ENCODE measurements at places on chromosomes 6 and 20.

GRCh38 chr20:57600320-57601210, 19.7 kb downstream of the ZBP1 start:
- no peak for DNase-seq

DNA sequence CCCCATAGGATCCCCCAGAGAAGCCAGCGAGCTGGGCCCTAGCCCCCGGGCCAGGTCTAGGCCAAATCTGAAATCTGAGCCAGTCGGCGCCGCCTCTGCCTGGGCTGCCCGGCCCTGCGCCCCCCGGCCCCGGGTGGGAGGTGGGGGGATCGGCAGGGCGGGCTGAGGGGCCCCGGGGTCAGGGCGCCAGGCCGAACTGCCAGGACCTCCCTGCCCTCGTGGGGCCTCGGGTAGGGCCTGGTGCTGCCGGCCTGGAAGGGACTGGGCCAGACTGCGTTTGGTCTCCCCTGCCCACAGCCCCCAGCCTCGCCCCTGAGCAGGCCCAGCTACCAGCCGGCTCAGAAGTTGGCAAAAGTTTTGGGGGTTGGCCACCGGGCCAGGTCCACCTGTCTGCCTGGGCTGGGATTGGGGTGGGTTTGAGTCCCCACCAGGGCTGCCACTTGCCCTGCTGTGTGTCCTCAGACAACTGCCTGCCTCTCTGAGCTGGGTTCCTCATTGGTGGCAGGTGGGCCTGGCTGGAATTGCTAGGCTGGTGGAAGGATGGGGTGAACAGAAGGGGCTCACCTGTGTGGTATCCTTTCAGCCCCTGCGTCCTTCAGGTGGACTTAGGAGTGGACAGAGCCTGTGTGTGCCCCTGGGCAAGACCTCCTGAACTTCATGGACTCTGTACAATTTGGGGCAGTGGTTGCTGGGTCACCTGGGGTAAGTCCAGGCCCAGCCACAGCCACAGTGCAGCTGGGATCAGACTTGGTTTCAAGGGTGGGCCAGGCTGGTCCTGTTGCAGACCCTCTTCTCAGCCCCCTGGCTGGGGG, 801 bp downstream of the SRC start:
- no peak for DNase-seq

GRCh38 chr6:4676016-4676415, 100.2 kb upstream of the CDYL start:
- DNase-seq = no peak

GRCh38 chr6:166996406-166996805, 2.8 kb upstream of the CEP43 start:
- no peak for DNase-seq

DNA sequence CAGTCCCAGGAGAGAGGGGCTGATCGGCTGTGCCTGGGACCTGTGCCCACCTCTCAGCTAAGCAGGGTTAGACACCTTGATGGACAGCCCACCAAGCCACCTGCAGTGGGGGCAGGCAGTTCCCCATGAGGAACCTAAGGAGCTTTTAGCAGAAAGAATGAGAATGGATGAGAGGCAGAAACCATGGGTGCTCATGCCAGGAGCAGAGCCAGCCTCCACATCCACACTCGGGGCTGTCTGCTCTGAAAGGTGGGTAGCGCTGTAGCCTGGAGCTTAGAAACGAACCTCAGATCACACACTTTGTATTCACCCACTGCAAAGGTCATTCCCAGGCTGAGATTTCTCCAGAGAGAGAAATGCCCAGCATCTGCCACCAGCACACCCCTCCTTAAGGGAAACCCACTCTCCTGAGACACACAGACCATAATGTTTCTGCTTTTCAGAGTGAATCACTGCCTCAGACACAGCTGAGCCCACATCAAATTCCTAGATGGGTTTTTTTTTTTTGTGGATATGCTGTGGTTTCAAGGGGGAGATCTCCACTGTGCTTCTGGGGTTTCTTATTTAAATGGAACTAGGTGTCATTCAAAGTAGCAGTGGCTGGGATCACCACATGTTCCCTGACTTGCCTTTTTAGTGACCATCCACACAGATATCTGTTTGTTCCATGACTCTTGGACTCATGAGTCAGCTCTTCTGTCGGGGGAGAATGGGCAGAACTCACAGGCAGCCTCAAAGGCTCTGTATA, 218.9 kb downstream of the EYA2 start:
- DNase-seq = no peak

- no peak for DNase-seq
Observed at GRCh38 chr6:137957471-137957870, 90.4 kb downstream of the TNFAIP3 start.

GRCh38 chr6:16669227-16669626, 92.0 kb downstream of the ATXN1 start:
- no peak for DNase-seq

DNA sequence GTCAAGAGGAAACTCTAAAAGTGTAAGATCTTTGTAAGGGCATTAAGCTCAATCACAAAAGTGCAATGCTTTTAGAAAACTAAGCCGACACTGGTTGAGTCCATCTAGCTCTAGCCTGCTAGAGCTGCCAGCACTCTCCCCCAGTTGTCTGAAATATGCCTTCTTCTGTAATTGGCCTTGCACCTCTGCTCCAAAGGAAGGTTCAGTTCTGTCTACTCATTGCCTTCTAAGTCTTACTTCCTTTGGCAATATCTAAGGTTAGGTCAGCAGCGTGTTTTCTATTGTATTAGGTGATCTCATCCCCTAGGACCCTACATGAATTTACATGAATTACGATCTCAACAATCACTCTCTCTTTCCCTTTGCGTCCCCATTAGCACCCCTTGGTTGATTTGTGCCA, 378.6 kb downstream of the CBLN4 start:
- no peak for DNase-seq

- no peak for DNase-seq
Observed at GRCh38 chr20:37560629-37561028, 33.0 kb upstream of the BLCAP start.

GRCh38 chr6:157728183-157728881, 94.7 kb upstream of the SNX9 start:
- DNase-seq = no peak

DNA sequence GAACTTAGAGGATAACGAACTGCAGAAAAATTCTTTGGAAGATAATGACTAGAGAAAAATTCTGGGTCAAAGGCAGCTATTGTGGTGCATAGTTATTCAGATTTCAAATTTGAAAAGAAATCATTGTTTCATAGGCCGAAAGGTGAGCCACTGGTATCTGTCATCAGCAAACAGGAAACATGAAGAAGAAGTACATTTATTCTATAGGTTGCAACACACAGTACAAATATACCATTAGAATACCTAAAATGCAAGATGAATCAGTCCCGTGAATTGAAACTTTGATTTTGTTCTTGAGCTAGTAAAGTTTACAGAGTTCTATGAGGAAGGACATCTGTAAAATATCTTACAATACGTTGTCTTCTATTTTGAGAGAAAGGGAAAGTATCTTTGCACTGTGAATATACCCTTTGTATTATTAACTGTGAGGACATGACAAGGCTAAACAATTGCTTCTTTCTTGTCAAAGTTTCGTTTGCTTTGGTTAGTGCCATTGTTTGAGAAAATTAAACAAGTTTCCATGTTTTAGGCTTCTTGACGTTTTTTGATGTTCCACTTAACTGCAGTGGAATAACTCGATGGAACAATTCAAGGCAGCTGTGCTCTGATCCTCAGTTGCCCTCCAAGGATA, 84.7 kb downstream of the HDGFL1 start:
- no peak for DNase-seq

DNA sequence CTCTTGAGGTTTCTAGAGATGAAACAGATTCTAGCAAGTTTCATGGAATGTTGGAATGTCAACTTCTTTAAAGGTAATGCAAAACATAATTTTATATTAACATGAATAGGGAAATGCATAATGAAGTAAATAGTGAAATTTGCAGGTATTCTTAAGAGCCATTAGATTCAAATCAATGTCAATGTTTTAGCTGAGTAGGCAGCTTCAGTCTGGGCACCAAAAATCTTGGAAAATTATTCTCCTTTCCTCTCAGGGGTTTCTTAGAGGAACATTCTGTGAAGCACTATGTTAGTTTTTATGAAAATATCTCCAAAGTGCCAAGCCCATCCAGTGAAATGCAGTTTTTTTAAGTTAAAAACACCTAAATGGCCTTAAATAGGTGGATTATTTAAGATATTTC, 300.8 kb downstream of the PAX1 start:
- DNase-seq = no peak

DNA sequence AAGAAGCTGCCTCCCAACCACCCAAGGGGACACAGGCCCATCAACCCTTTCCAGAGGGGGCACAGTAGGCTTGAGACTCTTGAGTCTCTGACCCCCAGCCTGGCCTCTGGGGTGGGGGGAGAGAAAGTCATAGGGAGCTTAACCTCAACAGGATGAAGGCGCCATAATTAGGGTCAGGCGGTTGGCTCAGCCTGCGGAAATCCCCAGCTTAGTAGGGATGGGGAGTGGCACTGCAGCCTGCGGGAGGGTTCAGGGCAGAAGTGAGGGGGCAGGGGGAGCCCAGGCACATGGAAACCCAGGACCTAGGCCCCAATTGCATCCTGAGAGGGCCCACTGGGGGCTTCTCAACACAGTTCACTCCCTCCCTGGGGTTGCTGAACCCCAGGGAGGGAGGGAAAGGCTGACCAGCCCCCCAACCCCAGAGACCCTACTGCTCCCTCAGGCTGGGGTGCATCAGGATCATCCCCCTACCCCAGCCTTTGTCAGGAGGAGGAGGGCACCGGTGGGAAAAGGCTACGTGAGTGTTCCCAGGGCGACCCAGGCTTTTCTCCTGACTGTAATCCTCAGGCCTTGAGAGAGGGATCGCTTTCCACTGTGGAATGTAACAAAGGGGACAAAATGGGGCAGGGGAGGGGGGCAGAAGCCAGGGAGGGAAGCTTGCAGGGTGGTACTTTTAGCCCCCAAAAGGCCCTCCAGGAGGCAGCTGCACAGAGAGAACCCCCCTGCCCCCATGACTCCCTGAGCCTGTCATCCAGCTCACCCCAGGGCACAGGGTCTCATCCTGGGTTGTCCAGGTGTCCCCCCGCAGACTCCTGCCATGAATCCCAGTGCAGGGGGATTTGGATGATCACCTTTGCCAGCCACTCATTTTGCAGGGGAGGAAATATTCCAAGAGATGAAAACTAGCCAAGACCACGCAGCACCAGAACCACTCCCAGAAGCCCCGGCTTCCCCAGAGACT, 46.4 kb downstream of the MRPL14 start:
- DNase-seq = no peak

DNA sequence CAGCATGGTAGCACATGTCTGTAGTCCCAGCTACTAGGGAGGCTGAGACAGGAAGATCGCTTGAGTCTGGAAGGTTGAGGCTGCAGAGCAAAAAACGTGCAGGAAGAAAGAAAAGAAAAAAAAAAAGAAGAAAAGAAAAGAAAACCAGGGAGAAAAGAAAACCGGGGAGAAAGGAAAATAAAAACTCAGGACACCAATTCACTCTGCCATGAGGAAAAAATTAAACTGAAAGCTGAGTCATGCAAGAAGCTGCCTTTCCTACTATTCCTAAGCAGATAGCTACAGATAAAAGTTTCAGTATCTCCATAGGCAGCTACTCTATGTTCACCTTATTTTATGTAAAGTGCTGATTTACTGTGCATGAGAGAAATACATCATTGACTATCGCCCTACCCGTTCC, 10.5 kb downstream of the PTGIS start:
- DNase-seq = no peak

DNA sequence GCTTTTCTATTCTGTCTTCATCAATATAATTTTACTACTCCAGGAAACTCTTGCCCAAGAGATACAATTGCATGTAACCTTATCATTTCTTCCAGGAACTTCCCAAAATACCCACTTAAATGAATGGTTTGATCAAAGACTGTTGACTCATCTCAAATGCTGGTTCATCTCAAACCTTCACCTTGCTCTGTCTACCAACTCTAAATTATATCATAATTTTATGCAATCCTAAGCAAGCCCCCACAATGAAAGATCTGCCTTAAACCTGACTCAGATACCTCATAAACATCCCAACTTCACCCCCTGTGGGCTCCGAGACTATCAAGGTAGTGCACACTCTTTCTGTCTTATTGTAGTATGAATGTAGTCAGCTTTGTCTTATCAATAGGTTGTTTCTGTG, 65.5 kb upstream of the GCM1 start:
- no peak for DNase-seq

DNA sequence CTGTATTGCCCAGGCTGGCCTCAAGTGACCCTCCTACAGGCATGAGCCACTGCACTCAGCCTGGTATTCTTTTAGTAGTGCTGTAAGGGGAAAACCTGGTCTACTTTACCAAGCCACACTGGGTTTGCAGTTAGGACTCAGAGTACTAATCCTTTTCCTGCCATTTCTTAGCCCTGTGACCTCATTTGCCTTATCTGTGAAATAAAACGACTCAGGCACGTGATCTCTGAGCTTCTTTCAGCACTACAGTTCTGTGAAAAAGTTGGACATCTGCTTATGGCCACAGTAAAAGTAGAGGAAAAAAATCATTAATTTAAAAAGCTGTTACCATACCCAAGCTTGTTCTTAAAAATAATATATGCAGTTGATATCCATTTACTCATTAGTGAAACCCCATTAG, 1007.5 kb downstream of the KIF16B start:
- DNase-seq = no peak

DNA sequence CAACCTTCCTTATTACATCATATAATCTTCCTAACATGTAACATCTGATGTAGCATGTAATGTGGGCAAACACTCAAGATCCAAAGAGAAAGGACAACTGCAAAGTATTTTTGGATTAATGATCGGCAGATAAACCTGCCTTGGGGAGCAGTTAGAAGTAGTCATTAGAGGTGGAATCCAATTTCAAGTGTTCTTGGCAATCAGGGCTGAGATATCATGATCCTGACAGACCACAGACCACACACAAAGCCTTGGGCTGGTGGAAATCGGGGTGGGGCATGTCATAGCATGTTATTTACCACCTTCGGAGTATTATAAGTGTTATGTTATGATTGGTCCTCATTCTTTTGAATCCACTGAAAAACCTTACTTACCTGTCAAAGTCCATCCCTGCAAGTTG, 16.3 kb downstream of the NCOA5 start:
- DNase-seq = no peak

GRCh38 chr20:37920679-37921322, 17.9 kb downstream of the VSTM2L start:
- no peak for DNase-seq

- DNase-seq = no peak
Observed at GRCh38 chr6:155090166-155090565, 95.1 kb downstream of the TIAM2 start.

GRCh38 chr6:6546318-6547109, 42.0 kb upstream of the LY86 start:
- no peak for DNase-seq

DNA sequence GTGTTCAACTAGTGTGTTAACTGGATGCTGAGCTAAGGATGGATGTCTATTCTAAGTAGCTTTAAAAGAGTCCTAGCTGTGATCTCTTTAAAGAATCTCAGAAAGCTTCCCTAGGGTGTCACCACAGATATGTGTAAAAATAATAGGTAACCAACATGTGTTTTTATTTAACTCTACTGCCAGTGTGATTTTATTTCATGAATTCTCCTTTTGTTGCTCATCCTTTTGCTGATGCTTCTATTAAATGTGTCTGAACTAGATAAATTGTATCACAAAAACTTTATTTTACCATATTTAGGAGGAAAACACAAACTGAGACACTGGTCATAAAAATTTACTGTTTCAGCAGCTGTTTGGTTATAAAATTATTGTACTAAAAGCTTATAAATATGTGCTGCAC, 809.4 kb upstream of the CITED2 start:
- no peak for DNase-seq

All from NCI-H1048 (cell line).